ENCODE measurements at places on chromosomes 5 and 9. TPM values are rescaled to one million over a fixed set of nuclear protein-coding genes. Genes with fewer than 3 reads are reported as not detected.

Gene KCNMB1
- 2.2 TPM for total RNA-seq

Gene PCDHA1
- not detected for total RNA-seq

Gene FAXDC2
- 25.0 TPM for total RNA-seq

Gene SLC46A2
- 1.1 TPM for total RNA-seq

DNA sequence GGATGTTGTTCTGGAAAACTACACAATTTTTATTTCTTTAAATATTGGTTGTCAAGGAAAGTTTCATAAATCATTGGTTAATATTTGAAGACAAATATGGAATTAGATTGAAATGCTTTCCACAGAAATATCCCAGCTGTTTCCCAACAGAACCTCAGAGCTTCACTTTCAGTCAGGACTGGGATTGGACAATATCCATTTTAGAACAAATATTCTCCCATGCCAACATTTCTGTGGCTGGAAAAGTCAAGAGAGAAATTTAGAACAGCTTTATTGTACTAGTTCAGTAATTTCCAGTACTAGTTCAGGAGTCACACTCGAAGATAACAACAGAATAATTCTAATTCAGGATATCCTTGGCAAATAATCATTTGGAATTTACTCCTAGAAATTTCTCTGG is 116.1 kb upstream of the TUT7 start:
- no peak for DNase-seq

DNA sequence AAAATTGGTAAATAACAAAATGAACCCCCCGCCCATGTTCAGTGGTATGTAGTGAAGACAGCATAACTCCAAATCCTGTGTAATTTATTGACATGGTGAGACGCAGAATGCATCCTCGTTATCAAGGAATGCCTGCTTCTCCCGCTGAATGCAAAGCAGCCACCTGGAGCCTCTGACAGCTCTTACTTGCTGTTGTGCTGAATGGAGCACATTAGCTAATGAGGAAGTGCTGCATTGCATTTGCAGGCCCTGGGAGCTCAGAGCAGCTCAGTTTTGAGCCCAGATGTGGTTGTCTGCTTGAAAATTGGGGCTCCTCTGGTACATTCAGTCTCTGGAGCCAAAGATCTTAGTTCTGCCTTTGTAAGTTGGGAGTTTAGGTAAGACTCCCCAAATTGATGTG is 28.9 kb downstream of the PLAC8L1 start:
- no peak for DNase-seq

GRCh38 chr9:99868845-99869244 is 37.6 kb upstream of the STX17 start:
- no peak for DNase-seq

GRCh38 chr5:158843305-158843704 is 256.4 kb downstream of the EBF1 start:
- DNase-seq, result no peak

DNA sequence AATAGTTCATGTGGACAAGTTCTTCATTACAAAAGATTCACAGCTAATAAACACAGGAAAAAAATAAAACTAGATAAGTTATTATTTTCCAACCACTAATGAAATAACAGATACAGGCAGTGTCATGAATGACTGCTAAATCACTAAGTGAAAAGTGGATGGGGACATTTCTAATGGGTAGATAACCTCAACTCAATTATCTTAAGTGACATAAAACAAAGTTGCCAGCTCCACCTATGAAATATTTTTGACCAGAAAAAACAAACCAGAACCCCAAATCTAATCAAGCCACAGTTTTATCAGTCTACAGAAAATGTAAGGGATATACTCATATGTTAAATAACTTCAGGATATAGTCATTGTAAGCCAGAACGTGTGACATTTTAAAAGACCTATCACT is 74.4 kb downstream of the AGTPBP1 start:
- DNase-seq, result no peak

DNA sequence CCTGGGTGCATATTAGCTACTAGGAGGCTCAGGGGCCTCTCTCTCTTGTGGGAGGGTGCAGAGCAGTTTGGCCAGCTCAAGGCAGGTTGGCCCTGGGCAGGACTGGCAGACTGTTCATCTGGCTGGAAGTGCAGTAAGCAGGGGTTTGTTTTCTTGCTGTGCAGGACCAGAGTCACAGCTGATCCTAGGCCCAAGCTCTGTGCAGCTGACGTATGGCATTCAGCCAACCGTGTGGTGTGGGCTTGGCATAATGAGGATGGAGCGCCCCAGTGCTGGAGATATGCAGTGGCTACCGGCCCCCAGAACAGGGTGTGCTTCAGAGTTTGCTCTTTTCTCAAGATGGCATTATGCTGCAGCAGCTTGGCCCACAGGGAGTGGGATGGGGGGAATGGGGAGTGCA is 31.0 kb upstream of the PHF24 start:
- DNase-seq, result no peak

GRCh38 chr5:42951293-42951840 is 88.8 kb downstream of the ANXA2R start:
- DNase-seq, result peak; percentile 91

DNA sequence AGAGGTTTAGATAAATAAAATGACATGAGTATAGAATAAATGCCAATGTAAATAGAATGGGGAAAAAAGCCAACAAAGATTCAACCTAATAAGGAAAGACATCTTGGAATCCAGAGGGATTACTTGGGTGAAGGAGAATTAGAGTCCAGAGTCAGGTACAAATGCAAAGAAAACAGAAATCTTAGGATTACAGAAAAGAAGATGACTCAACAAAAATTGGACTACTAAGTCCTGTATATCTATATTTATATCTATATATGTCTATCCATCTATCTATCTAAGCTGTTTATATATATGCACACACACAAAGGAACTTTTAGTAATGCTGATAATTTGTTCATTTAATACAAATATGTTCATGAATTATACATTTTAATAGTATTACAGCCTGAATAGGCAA is 27.6 kb downstream of the FAM174A start:
- DNase-seq, result no peak

DNA sequence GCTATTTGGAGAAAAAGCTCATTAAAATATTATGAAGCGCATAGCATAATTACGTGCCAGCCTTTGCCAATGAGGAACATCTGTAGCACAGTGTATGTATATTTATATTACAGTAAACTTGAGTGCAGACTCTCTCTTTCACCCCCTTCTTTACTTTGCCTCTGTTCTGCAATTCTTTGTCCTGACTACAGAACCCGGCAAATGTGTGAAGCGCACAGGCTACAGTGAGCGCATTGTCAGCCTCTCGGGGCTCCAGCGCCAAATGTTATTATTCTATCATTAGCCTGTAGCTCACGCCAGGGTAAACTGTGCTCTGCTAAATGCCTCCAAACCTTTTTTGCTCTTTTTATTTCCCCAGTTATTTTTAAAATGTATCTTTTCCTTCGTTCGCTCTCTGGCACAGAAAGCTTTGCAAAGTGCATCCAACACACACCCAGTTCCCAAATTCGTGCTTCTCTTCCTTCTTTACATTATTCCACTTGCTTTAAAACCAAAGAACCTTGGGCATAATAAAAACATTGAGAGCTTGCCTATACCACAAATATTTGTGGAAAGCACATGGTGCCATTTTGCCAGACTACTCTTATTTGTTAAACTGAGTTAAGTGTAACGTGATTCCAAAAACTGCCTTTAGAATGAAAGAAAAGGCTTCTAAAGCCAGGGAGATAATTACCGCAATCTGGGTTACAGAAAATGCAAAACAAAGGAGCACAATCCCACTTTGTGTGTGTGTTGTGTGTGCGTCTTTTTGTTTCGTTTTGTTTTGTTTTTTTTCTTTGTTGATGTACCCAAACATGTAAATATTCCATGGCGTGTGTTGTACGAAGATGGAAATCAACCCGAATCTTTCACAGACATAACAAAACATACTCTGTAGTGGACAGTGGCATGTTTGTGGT is 164.1 kb upstream of the MPDZ start:
- no peak for DNase-seq

- DNase-seq, result no peak
Measured at GRCh38 chr5:146390469-146390868, 51.8 kb downstream of the POU4F3 start.

DNA sequence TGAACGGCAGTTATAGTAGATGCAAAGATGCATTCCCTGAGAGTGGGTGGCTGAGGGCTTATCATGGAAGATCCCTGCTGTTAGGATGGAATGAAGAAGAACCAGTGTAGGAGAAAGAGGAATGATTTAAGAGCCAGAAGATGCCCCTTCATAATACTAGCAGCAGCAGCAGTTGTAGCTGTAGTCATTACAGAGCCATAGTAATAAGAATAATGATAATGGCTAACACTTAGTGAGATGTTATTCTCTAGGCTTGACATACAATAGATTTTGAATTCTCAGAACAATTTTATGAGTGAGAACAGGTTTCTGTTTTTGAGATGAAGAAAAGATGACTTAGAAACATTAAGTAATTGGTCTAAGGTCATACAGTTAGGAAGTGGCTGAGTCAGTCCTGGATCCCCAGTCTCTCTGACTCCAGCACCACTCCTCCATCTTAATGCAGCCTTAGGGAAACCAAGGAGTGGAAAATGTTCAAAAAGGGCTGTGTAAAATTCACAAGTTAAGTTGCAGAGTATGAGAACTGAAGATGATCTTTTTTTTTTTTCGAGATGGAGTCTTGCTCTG is 459.4 kb upstream of the SGCD start:
- DNase-seq, result no peak

DNA sequence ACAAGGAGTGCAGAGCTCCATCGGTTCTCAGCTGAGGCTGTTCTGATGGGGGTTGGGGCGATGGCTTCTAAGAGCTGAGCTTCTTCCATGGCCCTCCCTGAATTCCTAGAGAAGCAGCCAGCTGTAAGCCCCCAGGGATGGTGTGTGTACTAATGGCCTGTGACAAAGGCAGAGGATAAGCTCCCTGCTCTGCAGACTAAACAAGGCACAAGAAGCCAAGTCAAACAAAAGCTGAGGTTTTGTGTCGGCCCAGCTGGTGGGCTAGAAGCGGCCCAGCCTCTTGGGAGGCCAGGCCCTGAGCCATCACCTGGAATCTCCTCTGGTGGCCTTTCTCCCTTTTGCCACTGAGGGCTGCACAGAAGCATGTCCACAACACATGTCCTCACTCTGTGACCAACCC is 75.0 kb upstream of the XPA start:
- DNase-seq, result no peak

DNA sequence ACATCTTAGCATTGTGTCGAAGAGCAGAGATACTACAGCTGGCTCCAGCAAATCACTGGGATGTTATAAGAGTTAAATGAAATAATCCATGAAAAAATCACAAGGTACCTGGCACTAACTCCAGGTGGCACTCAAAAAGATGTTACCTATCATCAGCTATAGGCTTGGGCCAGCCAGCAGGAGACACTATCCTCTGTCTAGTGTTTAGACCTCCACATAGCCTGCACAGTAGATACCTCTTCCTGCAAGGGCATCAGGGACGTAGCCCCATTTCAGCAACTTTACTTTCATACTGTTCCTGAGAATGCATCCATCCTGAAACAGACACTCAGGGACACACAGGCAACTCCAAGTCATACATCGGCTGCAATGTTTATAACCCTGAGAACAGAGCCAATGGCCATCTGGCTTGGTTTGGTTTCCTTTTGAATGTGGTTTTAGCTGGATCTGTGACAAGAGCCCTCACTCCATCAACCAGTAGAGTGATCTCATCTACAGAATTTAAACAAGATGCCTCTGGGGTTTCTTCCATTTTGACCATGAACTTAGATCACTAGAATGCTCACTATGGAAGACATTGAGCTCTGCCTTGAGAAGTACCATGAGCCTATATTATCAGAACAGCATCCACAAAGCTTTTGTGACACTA is 69.9 kb downstream of the TLE1 start:
- no peak for DNase-seq

DNA sequence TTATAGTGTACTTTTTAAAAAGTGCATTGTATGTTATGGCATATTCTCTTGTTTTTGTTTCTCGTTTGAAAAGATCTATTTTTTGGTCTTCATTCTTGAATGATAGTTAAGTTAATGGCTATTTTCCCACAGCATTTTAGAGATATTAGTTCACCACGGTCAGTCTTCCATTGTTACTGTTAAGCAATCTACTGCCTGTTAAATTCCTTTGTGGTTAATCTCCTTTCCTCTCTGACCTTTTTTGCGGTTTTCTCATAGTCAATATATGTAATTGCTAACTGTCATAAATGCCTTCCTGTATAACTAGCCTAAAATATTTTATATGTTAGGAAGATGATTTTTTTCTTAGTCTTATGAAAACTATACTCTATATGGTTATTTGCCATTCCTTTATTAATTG is 250.8 kb upstream of the FBXL7 start:
- no peak for DNase-seq

DNA sequence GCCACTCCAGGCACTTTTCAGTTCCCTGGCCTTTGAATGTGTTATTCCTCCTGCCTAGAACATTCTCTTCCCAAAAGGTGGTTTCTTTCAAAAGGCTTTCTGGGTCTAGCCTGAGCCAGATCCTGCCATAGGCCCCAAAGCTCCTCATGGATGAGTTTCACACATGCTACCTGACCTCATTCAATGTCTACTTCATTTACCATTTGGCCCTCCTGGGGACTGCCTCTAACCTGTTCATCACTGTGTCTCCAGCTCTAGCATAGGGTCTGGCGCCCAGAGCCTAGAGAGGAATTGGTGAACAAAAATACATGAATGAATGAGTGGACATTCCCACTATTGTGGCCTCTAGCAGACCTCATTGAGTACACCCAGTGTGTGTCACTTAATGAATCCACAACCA is 5.4 kb upstream of the P4HA2 start:
- DNase-seq, result no peak

DNA sequence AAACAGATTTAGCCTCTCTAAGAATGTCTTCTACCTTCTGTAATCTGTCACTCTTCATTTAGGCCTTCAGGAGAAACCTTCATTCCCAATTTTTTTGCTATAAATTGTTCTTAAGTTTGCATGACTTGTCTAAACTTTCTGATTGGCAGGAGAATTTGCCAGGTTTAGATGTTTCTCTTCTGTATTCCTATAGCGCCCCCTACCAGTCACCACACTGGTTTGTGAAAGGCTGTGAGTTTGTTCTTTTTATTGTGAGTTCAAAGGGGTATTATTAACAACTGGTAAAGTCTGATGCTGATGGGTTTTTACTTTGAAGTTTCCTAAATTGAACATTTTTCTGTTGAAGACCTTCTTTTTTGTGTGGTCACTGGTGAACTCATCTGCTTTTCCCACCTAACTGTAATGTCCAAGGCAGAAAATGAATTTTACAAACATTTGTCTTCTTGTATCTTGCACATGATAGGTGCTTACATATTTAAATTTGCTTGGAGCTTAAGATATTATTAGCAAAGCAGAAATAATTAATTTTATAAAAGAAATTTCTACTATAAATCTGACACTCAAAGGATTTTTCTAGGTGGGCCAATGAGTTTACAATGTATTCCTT is 18.4 kb upstream of the F2RL2 start:
- no peak for DNase-seq

- DNase-seq, result no peak
Measured at GRCh38 chr9:33377089-33377715, 25.2 kb downstream of the AQP7 start.

DNA sequence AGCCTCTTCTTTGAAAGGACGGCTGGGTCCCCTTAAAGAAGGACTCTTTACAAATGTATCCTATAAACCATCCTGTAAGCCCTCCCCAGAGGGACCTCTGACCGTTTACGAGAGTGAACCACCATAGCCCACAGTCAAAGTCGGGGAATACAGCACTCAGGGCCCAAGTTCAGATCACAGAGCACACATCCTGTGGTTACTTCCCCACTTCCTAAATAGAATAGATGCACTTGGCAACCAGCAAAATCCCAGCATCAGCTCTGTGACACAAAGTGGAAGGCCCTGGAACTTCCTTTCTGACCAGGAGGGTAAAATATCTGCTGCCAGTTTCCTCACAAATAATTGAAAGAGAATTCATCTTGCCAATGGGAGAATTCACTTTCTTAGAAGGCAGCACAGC is 6.9 kb upstream of the IGFBPL1 start:
- DNase-seq, result no peak

Data from spleen (tissue), 13 donors.